ENCODE measurements at places on chromosomes 3 and 15.

DNA sequence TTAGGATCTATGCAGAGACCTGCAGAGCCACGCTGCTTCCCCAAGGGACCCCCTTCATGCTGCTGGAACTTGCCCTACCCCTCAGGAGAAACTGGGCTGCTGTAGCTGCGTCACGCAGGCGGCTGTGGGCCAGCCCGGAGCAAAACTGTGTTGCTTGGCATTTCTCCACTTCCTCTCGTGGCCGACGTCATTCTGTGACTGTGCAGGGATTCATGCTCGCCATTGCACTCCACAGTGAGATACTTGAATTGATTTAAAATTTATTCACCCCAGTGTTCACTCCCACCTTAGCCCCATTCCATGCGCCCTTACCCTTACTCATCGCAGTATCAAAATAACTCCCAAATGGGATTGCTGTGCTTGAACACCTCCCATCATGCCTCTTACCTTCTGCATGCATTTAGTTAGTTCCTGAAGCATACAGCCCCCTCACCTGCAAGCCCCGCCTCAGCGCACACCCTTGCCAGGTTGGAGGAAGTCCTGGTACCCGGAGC is 45.7 kb downstream of the TMEM44 start:
- DNase-seq = no peak

DNA sequence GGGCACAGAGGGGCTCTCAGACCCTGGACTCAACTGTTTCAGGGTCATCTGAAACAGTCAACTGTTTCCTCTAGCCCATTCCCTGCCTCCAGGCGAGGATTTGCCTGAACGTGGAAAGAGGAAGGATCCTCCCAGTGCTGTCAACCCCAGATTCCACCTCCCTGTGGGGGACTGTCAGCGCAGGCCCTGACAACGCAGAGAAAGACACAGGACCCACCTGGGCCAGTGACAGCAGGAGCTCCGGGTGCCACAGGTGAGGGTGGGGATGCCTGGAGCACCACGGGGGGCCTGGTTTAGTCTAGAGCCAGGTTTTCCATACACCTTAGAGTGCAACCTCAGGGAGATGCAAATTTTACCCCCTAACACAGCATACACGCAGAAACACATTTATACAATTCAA is 19.5 kb upstream of the LAMP3 start:
- DNase-seq = no peak

DNA sequence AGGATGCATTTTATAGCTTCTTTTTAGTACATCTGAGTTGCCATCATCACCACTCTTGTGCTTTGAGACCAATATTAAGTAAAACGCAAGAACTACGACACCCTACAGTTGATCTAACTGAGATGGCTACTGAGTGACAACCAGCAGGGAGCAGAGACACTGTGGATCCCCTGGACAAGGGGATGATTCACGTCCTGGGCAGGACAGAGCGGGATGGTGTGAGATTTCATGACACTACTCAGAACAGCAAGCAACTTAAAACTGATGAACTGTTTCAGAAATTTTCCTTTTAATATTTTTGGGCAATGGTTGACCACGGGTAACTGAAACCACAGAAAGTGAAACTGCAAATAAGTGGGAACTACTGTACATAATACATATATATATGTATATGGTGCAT is 299.2 kb downstream of the ADAMTS17 start:
- DNase-seq = no peak

GRCh38 chr3:196207833-196208607 is 3.2 kb downstream of the ZDHHC19 start:
- peak; percentile 78 for DNase-seq

DNA sequence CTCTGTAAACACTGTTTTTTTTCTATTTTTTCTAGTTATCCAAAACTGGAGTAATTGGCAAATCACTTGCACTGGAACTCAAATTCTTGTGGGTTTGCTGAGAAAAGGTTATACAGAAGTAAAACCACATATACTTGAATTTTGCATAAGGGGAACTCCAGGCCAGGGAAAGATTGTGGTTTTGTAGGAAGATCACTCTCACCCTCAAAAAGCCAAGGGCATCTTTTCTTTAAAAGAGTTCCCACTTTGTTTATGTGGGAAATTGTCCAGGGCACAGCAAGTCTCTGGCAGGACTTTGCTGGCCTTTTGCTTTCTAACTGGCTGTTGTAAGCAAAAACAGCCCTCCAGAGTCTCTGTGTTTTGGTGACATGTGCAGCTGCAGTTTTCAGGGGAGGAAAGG is 340.3 kb upstream of the RBMS3 start:
- DNase-seq = no peak

DNA sequence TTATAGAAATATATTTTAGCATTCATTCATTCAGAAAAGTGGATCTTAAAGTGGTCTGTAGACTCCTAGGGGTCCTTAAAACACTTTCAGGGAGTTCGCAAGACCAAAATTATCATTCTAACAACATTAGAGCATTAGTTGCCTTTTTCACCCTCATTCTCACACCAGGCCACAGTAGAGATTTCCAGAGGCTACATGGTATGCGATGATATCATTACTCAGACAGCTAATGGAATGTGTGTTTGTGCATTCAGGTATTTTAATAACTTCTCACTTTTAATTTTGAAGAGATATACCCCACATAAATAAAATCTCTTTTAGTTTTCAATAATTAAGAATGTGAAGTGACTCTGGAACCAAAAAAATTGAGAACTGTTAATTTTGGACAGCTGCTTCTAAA is 206.9 kb downstream of the NSUN3 start:
- DNase-seq = no peak

GRCh38 chr3:146133441-146133840 is 27.5 kb downstream of the PLOD2 start:
- DNase-seq = no peak

GRCh38 chr3:117788061-117788460 is 1078.5 kb downstream of the TUSC7 start:
- no peak for DNase-seq

Measured in hematopoietic multipotent progenitor cell treated with erythropoietin and hydrocortisone succinate and interleukin-3 and kit ligand, for 4 days (in vitro differentiated cells).